ENCODE measurements at places on chromosomes 7 and 10.

DNA sequence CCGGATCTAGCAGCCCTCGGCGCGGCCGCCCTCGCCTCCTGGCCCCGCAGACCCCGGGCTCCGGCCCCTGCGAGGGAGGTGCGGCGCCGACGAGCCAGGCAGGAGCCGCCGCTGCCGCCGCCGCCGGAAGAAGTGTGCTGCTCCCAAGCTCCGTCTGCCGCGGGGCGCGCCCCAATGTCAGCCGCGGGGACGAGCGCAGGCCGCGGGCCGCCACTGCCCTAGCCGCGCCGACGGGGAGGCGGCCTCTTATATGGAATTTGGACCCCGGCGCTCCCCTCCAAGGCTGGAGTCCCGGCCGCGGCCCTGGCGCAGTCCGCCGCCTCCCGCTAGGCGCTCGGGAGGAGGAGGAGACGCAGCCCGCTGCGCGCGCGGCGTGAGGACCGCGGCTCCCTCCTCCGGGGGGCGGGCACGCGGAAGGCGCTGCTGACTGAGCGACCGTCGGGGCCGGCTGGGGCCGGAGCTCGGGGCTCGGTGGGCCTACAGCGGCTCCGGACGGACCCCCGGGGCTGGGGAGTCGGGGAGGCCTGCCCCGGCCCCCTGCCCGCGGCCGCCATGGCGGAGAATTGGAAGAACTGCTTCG lies at the start of gene TRIM8:
TSS of gene TRIM8 (plus strand) at position 414 of the 580 bp plus-strand sequence. CDS start at position 553, 139 bp downstream.
- H3K36me3 ChIP-seq: no peaks in the 10 kb centered on the region
- peak within 1 kb of the TSS; percentile 36 for H3K4me3 ChIP-seq
- peaks cover 22% of the 10 kb centered on the region for H3K4me1 ChIP-seq

GRCh38 chr10:4781955-4782354 lies 44.1 kb upstream of the AKR1E2 start:
- H3K27ac ChIP-seq: no peak overlapping the region
- no peaks in the 10 kb centered on the region for H3K27me3 ChIP-seq
- no peak for DNase-seq
- H3K36me3 ChIP-seq: no peaks in the 10 kb centered on the region

GRCh38 chr7:137789215-137789882 lies 57.4 kb downstream of the DGKI start:
- no peaks in the 10 kb centered on the region for H3K27me3 ChIP-seq
- no peak overlapping the region for H3K27ac ChIP-seq
- no peaks in the 10 kb centered on the region for H3K36me3 ChIP-seq
- DNase-seq: no peak

DNA sequence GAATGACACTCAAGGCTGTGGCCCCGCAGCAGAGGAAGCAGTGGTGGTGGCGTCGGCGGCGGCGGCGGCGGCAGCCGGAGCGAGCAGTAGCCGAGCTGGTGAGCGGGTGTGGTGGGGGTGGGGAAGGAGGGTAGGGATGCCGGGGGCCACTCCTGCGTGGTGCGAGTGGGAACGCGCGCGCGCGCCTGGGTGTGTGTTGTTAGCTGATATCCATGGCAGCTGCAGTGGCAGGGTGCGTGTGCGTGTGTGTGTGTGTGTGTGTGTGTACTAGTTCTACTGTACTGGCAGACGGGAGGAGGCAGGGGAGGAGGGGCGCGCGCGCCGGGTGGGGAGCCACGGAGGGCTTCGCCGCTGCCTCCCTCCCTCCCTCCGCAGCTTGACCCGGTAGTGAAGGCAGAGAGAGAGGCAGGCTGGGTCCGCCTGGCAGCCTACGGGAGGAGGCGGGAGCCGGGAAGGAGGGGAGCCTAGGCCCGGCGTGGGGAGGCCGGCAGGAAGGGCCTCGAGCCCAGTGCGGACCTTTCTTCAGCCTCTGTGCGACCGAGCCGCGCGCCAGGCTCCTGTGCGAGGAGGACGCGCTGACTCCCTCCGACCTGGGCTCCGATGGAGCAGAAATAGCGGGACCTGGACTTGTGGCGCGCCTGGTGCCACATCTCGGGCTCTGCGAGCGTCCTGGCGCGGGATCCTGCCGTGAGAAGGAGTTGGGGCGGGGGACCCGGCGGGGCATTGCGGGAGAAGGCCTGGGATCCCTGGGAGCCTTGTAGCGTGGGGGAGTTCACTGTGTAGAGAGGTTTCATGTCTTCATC lies at the start of gene MAGI2:
TSS of gene MAGI2 (minus strand) at position 110 of the 803 bp plus-strand sequence. CDS start 347 bp downstream, outside the sequence.
- peak; percentile 77 for DNase-seq
- no peaks in the 10 kb centered on the region for H3K4me1 ChIP-seq
- H3K27me3 ChIP-seq: peaks cover 61% of the 10 kb centered on the region
- H3K36me3 ChIP-seq: no peaks in the 10 kb centered on the region

GRCh38 chr7:110877016-110877415 lies 213.9 kb upstream of the LRRN3 start:
- H3K27ac ChIP-seq: no peak overlapping the region
- H3K27me3 ChIP-seq: no peaks in the 10 kb centered on the region
- H3K4me3 ChIP-seq: no peak overlapping the region
- no peaks in the 10 kb centered on the region for H3K4me1 ChIP-seq

DNA sequence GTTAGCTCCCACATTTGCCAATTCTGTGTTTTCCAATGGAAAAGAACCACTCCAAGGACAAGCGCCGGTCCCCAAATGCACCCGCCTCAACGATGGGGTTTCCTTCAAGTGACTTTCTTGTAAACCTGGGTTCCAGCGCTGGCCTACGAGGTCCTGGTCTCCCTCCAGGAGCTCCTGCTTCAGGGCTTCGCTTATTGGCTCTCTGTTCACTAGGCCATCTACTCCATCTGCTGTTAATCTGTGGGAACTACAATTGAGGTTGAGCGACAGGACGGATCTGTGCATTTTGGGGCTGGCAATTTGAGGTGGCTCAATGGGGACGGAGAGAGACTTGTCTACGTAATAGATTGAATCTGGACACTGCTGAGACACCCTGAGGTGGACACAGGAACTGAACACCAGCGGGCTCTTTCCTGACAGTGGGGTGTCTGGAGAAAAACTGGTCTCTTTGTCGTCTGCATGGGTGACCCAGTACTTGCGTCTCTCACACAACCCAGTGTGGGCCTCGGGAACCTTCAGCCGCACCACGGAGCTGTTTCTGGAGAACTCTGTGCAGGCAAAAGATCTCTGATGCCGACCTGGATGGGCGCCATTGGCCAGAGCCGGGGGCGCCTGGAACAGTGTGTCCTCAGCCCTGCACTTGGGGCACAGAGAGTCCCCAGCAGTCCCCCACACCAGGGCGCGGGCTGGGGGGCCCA lies 115.9 kb upstream of the ADAM12 start:
- H3K27ac ChIP-seq: no peak overlapping the region
- H3K4me1 ChIP-seq: no peaks in the 10 kb centered on the region
- H3K27me3 ChIP-seq: no peaks in the 10 kb centered on the region
- no peak overlapping the region for H3K4me3 ChIP-seq

DNA sequence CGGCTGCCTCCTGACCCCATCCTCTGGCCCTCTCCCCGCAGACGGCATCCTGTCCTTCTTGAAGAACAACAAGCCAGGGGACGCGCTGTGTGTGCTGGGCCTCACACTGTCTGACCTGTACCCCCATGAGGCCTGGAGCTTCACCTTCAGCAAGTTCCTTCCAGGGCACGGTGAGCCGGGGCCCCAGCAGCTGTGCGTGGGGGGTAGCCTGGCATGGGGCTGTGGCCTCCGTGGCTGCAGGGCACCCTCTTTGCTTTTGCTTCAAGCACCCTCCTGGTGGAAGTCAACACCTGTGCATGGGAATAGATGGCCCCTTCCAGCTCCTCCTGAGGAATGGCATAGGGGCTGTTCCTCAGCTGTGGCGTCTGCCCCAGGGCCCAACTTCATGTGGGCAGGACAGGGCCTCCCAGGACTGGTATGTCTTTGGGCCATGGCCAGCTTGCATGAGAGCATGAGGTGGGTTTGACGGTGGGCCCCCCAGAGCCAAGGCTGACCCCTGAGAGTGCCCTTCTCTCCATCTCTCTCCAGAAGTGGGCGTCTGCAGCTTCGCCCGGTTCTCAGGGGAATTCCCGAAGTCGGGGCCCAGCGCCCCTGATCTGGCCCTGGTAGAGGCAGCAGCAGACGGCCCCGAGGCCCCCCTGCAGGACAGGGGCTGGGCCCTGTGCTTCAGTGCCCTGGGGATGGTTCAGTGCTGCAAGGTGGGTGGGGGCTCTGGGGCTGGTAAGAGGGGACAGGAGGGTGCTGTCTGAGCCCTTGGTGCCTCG lies 20.7 kb downstream of the AMZ1 start:
- no peaks in the 10 kb centered on the region for H3K27me3 ChIP-seq
- no peaks in the 10 kb centered on the region for H3K4me1 ChIP-seq
- no peak overlapping the region for H3K27ac ChIP-seq
- no peak for DNase-seq
- H3K36me3 ChIP-seq: no peaks in the 10 kb centered on the region

DNA sequence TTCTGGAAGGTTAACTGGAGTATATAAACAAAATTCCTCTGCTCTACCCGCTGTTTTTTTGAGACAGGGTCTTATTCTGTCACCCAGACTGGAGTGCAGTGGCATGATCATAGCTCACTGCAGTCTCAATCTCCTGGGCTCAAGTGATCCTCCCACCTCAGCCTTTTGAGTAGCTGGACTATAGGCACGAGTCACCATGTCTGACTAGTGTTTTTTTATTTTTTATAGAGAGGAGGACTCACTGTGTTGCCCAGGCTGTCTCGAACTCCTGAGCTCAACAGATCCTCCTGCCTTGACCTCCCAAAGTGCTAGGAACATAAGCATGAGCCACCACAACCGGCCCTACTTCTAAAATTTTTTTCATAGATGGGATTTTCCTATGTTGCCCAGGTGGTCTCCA lies 2.2 kb downstream of the RAB18 start:
- DNase-seq: no peak
- no peaks in the 10 kb centered on the region for H3K36me3 ChIP-seq
- H3K27ac ChIP-seq: no peak overlapping the region
- H3K4me1 ChIP-seq: no peaks in the 10 kb centered on the region
- no peak overlapping the region for H3K4me3 ChIP-seq

DNA sequence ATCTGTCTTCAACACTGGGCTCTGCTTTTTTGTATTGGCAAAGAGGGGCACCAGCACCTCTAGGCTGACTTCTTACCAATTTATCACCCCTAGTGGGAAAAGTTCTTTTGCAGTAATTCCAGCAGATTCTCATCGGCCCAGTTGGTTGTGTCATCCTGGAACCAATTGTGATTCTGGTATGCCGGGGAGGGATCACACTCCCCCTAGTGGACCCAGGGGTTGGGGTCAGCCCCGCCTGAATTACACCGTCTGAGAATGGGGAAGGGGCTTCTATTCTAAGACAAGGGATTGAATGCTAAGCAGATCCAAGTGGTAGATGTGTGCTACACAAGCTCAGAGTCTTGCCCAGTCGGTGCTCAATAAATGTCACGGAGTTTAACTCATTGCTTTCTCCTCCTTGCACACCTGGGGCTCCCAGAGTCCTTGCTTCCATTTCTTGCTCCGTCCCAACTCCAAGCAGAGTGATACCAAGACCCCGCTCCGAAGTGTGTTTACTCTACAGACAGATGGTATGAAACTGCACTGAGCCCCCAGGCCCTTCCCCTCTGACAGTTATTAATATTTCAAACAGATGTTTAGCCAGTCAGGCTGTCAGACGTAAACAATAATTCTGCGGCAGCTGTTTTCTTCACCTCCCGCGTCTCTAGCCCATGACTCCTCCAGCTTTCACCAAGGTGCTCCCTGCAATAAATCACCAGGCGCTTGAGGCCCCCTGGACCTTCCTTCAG lies 71.9 kb downstream of the C10orf105 start:
- no peak overlapping the region for H3K4me3 ChIP-seq
- peaks cover 11% of the 10 kb centered on the region for H3K4me1 ChIP-seq
- H3K36me3 ChIP-seq: no peaks in the 10 kb centered on the region
- H3K27me3 ChIP-seq: no peaks in the 10 kb centered on the region
- no peak overlapping the region for H3K27ac ChIP-seq
- DNase-seq: no peak

DNA sequence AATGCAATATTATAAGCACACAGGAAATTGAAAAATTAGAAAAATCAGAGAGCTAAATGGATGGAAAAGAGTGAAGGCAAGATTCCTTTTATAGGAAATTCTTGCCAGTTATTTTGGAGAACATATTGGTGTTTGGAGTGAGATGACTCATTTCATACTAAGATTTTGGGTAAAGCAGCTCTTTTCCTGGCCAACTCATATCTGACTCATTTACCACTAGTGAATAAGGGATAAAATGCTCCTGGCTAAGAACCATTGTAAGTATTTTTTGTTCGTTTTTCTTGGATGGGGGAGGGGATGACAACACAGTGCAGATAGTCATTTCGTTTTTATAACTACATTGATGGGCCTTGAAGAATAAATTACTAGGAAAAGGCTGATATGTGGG lies 139.3 kb downstream of the TWIST1 start:
- H3K36me3 ChIP-seq: no peaks in the 10 kb centered on the region
- H3K27ac ChIP-seq: no peak overlapping the region

GRCh38 chr7:48161407-48162125 lies 9.7 kb upstream of the ABCA13 start:
- H3K4me3 ChIP-seq: no peak overlapping the region
- no peaks in the 10 kb centered on the region for H3K4me1 ChIP-seq
- no peaks in the 10 kb centered on the region for H3K36me3 ChIP-seq
- H3K27ac ChIP-seq: no peak overlapping the region
- H3K27me3 ChIP-seq: no peaks in the 10 kb centered on the region
- no peak for DNase-seq

DNA sequence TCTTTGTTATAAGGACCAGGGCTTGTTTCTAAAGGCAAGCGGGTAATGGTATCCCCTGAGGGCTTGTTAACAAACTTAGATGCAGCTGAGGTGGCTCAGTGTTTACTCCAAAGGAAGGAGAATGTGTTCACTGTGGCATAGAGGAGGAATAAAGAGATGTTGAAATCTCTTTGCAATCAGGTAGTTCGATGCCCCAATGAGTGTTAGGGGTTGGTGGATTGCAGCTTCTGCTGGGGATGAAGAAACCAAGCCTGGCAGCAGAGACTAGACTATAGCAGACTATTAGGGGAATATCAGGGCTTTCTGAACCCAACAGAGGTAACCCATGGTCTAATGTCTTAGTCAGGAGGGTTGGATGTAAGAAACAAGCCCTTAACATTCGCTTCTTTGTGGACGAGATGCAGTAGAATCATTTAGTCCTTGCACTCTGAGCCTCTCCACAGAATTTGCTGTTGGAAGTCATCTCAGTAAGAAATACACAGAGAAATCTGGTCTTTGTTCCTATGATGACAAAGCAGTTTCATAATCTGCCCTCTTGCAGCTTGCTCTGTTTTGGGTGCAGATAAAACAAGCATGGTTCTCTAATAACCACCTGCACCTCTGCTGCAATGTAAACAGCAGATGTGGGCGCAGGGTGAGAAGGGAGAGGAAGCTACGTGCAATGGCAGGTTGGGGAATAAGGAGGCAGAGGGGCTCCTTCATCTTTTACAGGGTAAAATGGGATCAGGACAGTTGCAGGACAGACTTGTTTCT lies 108.6 kb downstream of the NRF1 start:
- no peaks in the 10 kb centered on the region for H3K4me1 ChIP-seq
- peaks cover 32% of the 10 kb centered on the region for H3K36me3 ChIP-seq
- H3K4me3 ChIP-seq: no peak overlapping the region

Data from H1 (cell line).